Central memory CD8-positive, alpha-beta T cell (primary cell): ENCODE measurements at places on chromosomes 5 and 9.

DNA sequence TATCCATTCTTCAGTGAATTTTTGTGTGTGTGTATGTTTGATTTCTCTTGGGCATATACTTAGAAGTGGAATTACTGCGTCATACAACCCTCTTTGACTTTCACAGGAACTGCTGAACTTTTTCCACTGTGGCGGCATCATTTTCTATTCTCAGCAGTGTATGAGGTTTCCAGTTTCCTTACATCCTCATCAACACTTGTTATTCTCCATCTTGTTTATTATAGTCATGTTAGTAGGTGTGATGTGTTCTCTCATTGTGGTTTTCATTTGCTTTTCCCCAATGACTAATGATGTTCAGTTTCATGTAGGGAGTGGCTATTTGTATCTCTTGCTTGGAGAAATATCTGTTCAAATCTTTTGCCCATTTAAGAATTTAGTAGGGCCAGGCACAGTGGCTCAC, 2.6 kb downstream of the ZNF79 start:
- no peak for DNase-seq

- DNase-seq, result no peak
These were observed 200.0 kb upstream of the ANKRD55 start for GRCh38 chr5:56433039-56433617.

DNA sequence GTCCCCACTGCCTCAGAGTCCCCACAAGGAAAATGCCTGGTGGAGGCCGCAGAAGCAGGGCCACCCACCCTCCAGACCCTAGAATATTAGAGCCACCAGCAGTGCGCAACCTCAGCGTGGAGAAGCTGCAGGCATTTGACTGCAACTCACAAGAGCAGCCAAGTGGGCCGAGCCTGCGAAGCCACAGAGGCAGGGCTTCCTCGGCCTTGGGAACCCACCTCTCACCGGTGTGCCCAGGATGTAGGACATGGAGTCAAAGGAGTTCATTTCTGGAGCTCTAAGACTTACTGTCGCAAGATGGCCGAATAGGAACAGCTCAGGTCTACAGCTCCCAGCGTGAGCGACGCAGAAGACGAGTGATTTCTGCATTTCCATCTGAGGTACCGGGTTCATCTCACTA, 397.9 kb upstream of the PIK3R1 start:
- no peak for DNase-seq

- no peak for DNase-seq
These were observed 10.7 kb downstream of the PDLIM4 start for GRCh38 chr5:132267931-132268768.

DNA sequence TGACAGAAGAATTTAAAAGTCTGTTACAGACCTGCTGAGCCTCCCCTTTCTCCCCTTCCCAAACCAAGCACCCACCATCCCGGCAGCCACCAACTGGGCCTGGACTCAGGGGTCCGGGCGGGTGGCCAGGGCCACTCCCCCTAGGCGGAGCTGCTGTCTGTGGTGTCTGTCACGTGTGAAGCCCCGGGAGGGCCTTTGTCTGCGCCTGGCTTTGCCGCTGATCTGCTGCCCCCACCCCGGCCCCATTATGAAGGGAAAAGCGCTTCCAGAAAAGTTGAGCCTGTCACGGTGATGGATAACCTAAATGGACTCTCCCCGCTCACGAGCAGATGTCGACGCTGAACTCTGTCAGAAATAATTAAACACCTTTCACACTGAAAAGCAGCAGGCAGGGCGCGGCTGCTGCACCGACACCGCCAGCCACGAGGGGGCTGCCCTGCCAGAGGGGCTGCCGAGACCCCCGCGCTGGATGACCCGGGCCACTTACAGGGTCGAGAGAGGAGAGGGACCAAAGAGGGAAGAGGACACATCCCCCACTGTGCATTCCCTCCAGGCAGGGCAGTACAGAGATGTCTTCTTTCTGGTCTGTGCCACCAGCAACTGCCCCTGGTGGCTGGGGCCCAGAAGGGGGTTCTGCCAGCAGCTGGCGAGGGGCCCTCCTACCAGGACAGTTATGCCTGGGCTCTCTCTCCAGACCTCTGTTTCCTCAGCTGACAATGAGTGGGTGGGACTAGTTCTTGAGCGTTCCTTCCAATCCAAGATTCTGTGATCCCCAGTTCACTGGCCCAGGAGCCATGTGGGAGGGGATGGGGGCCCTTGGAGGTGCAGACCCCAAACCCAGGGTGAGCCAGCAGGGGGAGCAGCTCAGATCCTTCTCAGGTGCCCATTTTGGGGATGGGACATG, 36.0 kb upstream of the BARHL1 start:
- no peak for DNase-seq

- DNase-seq, result no peak
These were observed 66.4 kb upstream of the PLPP1 start for GRCh38 chr5:55601204-55601618.

DNA sequence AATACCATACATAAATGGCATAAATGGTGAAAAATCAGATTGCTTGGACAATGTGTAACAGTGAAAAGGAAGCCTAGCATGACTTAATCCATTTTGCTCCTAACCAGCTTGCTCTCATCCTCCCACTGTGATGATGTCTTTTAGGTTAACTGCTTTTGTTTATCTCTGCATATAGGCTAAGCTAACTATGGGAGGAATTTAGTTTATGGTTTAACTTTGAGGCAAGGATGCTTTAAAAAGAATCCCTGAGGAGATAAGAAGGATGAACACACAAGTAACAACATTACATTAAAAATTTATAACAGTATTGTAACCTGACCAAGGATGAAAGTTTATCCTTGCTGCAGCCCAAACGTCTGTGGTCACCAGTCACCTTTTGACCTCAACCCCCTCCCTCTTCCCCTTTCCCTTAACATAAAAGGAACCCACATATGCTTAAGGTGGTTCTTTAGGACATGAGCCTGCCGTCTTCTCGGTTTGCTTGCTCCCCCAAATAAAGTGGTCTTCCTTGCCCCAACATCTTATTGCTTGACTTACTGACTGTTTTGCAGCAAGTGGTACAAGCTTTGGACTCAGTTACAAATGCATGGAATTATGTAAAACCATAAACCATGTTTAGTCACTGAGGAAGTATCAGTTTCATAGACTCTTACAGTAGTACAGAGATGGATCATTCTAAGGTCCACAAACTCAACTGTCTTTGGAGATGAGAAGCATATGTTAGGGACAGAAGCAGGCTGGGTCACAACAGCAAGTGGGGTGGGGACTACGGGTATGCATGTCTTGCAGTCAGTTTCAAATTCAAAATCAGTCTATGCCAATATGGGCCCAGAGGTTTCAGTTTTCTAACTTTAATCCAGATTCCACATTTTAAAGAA, 31.3 kb downstream of the AGXT2 start:
- DNase-seq, result no peak

DNA sequence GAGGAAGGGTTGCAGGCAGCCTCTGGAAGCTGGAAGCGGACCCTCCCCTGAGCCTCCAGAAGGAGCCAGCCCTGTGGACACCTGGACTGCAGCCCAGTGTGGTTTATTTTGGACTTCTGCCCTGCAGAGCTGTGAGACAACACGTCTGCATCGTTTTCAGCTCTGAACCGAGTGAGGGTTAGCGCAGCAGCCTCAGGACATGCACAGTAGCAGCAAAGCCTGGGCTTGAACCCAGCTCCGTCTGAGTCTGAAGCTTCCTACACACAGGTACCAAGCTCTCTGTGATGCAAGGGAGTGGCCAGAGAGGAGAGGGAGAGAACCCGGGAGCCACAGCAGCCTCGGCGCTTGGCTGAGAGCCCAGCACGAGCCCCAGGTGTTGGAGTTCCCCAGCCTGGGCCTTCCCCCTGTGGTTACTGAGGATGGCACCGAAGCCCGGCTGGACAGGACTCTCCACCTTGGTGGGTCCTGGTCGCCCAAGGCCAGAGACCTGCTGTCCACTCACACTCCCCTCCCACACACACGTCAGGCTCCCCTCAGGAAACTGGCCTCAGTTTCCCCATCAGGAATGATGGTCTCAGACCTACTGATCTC, 128.2 kb downstream of the OLFM1 start:
- DNase-seq, result no peak

GRCh38 chr5:168720575-168720974, 141.4 kb upstream of the PANK3 start:
- no peak for DNase-seq

DNA sequence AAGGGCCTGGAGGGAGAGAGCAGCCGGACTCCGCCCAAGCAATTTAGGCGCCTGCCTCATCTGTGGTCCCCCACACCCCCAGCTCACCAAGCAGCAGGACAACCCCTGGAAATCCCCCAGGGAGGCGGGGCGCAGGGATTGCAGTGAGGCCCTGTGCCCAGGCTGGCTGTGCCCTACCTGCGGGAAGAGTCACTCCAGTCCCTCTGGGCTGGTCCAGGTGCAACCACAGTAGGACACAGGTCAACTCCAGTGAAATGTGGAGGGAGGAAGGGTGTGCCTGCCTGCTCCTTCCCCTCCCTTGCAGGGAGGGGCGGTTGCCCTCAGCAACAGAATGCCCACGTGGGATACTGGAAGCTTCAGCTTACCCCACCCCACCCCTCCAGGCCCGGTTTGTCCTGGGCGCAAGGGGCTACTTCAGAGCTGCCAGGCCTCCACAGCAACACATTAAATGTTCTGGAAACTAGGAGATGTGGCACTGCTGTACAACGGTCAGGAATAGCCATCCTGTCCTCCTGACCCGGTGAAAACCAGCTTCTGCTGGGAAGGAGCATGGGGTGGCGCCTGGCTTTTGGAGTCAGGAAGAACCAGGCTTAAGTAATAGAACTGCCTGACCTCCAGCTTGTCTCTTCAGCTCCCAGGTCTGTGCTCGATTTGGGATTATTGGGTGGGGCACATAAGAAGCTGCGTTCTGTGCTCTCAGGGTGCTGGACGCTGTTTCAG, 22.5 kb downstream of the ABO start:
- no peak for DNase-seq

DNA sequence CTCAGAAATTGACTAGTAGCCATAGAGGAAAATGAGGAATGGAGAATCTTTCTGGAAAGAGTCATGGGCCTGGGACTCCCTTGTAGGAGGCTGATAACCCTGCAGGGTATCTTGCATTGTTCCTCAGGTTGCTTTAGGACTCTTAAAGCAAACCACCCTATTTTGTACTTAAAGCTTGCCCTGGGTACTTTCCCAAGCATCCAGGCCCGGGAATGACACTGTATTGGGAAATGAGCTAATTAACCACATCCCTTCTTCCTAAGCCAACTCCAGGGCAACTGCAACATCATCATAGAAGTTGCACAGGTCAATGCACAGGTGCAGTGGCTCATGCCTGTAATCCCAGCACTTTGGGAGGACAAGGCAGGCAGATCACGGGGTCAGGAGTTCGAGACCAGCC, 55.9 kb downstream of the UGCG start:
- no peak for DNase-seq

DNA sequence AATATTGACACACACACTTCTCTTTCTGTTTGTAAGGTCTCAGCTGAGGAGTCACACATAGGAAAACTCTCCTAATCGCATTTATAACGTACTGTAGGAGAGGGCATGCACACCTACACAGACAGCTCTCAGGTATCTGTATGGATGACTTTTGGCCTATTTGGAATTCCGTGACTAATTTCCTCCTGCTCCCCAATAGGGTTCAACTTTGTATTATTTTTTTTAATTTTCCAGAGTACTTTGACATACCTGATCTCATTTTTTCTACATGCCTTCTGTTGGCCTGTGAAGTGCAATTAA, 195.9 kb downstream of the ARHGAP26 start:
- DNase-seq, result no peak

DNA sequence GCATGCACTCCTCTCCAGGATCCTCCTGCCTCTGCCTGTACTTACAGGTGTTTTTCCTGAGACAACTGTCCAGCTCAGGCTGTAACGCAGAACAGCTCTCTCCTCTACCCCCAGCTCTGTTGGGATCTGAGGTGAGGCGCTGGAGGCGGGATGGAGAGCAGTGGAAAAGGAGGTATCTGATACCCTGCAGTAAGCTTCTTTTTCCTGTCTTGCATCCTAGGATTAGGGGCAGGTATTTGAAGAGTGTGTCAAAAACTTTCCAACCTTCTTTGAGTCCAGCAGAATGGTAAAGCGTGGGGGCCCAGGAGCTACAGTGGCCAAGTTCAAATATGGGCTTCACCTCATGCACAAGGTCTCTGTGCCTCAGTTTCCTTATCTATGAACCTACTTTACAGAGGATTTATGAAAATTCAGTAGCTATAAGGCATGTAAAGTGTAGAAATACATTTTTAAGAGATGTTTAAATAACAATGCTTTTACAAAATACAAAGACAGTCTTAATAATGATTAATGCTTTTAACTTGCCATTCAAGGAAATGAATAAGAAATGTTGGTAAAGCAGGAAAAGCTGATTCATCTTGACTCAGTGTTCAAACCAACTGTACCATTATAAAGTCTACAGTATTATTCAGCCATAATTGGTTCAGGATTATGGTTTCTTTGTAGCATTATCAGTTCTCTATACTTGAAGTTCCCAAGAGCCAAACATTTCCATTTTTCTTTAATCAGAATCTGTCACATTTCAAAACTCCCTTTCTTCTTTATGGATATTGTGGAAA, 26.1 kb downstream of the MAP1B start:
- DNase-seq, result no peak

DNA sequence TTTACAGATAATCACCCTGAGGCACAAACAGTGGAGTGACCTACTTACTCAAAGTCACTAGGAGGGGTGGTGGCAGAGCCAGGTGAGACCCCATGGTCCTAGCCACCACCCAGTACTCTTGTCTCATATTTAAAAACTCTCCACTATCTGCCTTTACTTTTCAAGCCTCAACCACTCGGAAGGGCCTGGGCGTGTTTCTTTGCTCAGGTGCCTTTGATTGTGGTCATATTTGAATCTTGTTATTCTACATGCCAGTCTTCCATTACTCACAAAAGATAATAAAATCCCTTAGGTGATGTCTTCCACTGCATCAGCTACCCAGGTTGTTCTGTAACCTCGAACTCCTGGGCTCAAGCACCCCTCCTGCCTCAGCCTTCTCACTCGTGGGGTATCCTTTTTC, 20.7 kb upstream of the TRIM36 start:
- no peak for DNase-seq

GRCh38 chr5:133321833-133322420, 270.1 kb downstream of the HSPA4 start:
- no peak for DNase-seq

DNA sequence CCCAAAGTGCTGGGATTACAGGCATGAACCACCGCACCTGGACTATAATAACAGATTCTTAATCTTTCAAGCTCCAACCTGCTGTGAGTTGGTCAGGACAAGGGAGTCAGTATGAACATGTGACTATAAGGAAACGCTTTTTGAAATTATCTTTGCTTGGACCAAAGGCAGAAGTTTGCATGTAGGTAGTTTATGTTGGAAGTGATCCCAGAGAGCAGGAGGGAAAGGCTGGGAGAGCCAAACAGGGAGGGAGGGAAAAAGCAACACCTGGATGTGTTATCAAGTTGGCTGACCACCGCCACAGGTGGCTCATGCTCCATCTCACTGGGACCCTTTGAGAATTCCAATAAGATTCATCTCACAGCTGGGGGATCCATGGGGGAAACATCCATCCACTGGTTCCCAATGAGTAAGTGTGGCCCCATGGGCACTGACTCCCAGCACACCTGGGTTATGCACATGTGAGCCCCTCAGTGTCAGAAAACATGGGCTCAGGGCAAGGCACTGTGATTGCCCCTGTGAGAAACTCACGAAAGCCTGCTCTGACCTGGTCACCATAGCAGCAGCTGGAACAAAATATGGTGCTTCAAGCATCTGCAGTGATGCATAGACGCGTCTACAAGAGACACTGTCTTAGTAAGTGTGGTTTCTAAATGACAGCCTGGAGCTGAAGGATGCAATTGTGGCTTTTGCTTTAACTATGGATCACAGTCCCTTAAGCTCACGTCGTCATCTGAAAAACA, 62.1 kb downstream of the ARSB start:
- DNase-seq, result no peak

GRCh38 chr5:78377056-78377717, 16.8 kb downstream of the SCAMP1 start:
- no peak for DNase-seq
